Neural progenitor cell (in vitro differentiated cells): ENCODE measurements at places on chromosomes 5 and 9.
A peak's percentile ranks its signal among the peaks of the same experiment; 100 is the strongest.

DNA sequence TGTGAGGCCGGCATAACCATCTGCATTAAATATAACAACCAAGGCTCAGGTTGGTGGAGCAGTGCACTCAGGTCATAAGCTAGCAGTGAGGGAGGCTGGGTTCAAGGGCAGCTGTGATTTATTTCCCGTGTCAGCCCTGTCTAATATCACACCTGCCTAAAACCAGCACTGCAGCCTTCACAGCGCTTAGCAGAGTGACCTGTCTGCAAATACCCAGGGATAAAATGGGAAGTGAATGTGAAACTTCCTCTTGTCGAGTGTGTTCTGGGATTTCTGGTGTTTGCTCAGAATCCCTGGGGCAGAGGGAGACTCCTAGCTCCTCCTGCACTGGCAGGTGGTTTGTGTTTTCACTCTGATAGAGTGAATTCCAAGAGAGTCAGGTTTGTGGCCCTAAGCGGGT is 57.5 kb downstream of the ZNF510 start:
- DNase-seq, result no peak

GRCh38 chr5:155616779-155617392 is 603.3 kb downstream of the KIF4B start:
- DNase-seq, result peak; percentile 70

- peak; percentile 85 for DNase-seq
These were observed 1.4 kb downstream of the TMEFF1 start for GRCh38 chr9:100474082-100474923.

DNA sequence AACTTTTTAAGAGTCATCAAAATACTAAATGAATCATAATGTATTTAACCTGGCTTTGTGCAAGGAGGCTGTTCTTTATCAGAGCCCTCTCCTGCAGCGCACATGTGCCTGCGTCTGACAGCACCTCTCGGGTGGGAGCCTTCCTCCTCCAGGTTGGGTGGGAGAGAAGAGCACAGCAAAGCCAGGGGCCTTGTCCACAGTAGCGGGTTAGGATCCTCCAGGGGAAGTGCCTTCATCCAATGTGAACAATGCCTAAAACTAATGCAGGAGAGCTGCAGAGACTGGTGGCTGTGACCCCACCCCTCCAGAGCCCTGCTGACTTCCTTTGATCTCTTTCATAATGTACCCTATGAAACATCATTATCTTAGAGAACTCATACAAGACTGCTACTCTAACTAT is 10.2 kb downstream of the UBE2QL1 start:
- DNase-seq, result no peak

GRCh38 chr5:76383126-76383832 is 19.8 kb upstream of the IQGAP2 start:
- no peak for DNase-seq

GRCh38 chr5:4725594-4725993 is 414.5 kb upstream of the ADAMTS16 start:
- DNase-seq, result no peak

DNA sequence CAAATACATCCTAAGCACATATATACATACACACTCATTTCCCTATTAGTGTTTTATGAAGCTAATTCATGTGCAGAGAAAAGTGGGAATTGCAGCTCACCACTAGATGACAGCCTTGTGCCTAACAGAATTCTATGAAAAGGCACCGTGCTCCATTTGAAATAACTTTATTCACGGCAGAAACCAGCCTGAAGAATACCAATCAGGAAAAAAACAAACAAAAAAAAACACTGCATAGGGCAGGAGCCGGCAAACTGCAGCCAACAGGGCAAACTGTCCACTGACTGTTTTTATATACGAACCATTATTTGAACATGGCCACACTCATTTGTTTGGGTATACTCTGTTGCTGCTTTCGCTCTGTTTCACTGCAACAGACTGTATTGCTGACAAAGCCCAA is 33.6 kb downstream of the ERMP1 start:
- peak; percentile 21 for DNase-seq

DNA sequence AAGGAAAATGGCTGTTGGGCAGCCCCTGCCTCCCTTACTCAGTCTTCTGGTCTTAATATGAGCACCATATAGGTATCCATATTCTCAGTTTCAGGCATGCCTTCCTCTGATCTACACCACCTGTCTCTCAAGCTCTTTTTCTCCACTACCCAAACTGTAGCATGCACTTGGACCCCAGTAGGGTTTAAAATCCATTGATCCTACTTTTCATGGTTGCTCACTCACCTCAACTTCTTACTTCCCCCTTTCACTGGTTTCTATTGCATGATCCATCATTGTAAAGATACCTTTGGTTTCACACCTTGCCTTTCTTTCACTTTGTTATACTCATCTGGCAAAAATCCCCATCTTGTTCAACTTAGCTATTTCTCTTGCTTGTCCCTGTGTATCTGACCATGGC is 159.4 kb downstream of the KDM4C start:
- no peak for DNase-seq

DNA sequence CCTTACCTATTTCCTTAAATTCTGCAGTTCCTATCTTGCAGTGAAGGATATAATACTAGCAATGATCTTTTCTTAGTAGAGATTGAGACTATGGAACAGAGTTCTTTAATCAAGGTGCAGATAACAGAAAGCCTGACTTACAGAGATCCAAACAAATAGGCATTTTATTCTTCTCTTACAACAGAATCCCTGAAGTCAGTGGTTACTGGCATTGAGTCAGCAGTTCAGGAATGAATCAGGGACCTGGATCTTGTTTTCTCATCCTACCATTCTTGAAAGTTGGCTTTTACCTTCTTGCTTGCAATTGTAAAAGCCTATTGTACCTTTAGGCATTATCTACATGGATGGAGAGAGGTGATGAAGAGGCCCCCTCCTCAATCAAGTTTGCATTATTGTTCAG is 47.5 kb upstream of the TLE4 start:
- no peak for DNase-seq

GRCh38 chr5:110757118-110757729 is 18.4 kb downstream of the SLC25A46 start:
- peak; percentile 50 for DNase-seq

GRCh38 chr5:77218263-77218662 is 7.8 kb downstream of the PDE8B start:
- DNase-seq, result peak; percentile 24

GRCh38 chr9:89342213-89342612 is 23.9 kb downstream of the SECISBP2 start:
- DNase-seq, result no peak

DNA sequence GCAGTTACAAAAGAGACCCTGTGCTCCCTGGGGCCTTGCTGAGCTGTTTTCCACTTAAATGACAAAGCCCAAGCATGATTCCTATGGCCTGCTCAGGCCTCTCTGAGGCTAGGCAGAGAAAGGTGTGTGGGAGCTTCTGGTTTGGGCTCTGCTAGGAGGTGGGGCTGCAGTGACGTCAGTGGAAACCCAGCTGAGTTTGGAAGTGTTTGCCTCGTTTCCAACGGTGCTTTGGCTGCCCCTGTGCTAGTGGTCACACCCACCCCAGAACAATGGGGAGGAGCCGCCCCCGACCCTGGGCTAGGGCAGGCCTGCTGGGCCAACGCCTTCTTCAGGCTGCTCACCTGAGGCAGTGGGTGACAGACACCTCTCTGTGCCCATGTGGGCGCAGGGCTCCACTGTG is 10.4 kb downstream of the ANGPTL2 start:
- DNase-seq, result peak; percentile 63

DNA sequence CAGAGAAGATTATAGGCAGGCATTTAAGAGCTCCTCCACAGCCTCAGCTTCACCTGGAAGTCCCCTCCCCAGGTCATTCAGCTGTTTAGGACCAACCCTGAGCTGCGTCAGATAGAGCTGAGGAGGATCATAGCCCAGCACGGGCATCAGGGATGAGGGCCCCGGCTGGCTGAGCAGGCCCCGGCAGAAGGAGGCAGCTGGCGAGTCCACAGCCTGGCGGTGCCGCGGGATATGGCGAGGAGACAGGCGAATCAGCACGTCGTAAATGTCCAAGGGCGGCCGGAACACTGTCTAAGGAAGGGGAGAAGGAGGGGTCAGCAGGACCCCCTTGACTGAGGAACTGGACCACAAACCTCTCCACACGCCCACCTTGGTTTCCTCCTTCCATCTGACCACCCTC is 10.6 kb downstream of the NOL6 start:
- DNase-seq, result no peak

DNA sequence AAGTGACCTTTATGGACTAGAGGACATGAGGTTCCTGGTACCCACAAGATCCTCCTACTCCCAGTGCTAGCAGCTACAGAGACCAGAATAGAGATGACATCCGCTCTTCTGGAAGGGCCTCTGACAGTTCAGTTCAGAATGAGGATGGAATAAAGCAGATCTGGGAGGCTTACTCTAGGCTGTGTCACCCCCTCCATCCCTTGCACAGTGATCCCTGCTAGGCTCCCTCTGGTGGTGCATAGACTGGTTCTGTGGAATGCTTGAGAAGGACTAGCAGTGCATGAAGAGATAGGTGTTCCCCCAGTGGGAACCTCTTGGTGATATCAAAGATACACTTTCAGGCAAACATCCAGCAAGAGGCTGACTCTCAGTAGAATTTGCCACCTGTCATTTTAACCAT is 83.0 kb downstream of the NPR3 start:
- DNase-seq, result peak; percentile 5

- DNase-seq, result no peak
These were observed 73.6 kb downstream of the USP20 start for GRCh38 chr9:129908906-129909305.

DNA sequence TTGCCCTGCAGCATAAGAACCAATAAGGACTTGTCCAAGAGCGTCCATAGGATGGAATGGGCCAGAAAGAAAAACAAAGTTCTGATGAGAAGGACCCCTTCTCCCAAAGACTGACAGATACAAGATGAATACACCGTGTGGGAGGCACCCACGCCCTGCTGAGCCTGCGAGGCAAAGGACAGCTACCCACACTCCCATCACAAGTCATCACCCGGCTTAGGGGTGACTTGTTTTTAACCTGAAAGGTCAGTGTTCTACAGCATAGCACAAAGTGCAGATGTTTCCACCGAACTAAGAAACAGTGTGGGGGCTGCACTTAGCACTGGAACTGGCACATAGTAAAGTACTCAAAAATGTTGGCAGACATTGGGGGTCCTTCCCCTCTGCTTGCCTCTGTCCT is 13.9 kb downstream of the TNIP1 start:
- DNase-seq, result no peak

- DNase-seq, result no peak
These were observed 224.5 kb upstream of the CDH6 start for GRCh38 chr5:30968971-30969370.

GRCh38 chr5:89095341-89095740 is 212.4 kb upstream of the MEF2C start:
- no peak for DNase-seq

DNA sequence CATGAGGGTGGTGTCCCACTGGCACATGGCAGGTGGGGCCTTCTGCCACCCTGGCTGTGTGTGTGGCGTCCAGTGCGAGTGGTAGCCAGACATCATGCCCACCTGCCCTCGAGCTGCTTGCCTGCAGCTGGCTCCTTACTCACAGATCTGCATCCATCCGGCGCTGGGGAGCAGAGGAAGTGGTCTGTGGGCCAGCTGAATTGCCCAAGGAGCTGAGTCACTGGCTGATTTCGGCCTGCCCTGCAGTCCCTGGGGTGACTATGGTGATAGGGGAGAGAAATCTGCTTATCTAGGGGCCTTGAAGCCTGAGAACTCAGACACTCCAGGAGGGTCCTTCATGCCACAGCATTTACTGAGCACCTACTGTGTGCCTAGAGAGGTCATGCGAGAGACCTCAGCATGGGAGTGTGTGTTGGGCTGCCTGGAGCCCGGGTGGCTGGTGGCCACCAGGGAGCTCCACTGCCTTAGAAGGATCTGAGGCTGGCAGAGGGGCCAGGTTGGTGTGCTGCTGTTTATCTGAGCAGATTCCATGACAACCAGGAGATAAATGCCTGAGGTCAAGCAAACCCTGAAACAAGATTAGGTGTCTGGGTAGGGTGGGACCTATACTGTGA is 57.1 kb downstream of the SLC22A5 start:
- peak; percentile 44 for DNase-seq

DNA sequence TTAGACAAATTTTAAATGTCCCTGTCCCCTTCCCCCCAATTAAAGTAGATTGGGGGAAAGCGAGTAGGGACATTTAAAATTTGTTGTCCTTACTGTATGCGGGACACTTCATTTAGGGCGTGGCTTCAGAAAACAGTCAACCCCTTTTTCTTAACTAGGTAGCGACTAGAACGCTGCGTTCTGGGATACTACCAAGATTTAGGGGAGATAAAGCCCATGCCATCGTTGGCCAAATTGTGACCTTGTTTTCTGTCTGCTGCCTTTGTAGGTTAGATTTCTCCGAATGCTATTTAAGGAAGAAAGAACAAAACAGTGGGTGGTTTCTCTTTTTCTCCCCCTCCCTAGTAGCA is 1.2 kb downstream of the CKS2 start:
- peak; percentile 47 for DNase-seq

GRCh38 chr5:29382780-29383179 is 1810.7 kb upstream of the CDH6 start:
- no peak for DNase-seq

- DNase-seq, result no peak
These were observed 58.4 kb downstream of the UGCG start for GRCh38 chr9:111955048-111955447.

GRCh38 chr5:158284242-158284641 is 425.3 kb upstream of the CLINT1 start:
- DNase-seq, result no peak

DNA sequence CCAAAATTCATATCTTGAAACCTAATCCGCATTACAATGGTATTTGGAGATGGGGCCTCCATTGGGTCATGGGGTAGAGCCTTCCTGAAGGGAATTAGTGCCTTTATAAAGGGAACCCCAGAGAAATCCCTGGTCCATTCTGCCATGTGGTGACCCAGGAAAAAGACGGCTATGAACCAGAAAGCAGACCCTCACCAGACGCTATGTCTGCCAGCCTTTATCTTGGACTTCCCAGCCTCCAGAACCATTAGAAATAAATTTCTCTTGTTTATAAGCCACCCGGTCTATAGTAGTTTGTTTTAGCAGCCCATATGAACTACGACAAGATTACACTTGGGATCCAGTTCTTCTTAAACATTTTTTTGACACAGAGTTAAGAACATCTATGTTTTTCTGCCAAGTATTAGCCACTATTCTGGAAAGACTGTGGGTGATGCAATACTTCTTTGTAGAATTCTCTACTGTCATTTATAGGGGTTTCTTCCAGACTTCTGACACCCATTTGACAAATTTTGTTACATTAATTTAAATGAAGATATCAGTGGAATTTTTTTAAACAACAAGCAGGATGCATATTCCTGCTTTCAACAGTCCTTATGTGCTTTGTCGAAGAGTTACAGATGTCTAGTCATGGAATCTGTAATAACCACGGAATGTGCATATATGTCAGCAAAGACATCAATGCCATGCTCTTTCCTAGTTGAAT is 572.4 kb downstream of the NR2F1-AS1 start:
- DNase-seq, result no peak

DNA sequence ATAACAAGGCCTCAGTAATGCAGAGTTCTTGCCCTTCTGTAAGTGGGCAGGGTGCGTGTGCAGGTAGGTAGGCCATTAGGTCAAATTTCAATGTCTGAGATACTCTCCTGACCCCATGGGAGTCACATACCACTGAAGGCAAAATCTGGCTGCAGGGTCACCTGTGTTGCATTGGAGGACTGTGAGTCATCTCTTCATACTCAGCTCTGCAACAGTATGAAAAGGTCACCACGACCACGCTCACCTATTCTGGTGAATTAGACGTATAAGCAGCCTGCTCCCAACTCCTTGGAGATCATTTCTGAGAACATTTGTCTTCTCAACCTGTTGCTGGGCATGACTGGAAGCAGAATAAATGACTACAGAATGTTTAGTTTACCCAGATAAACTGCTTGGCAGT is 599.8 kb downstream of the PDE4D start:
- no peak for DNase-seq
